Activated CD8-positive, alpha-beta memory T cell treated with anti-CD3 and anti-CD28 coated beads, Interleukin-2, amount 50 U/mL, for 4 hours (primary cell): ENCODE measurements at places on chromosomes 7 and 10.

- peak; percentile 43 for DNase-seq
These were observed 118.7 kb downstream of the RALA start for GRCh38 chr7:39741942-39742623.

GRCh38 chr10:128859738-128860386 lies 607.2 kb upstream of the MGMT start:
- DNase-seq: no peak

- DNase-seq: no peak
These were observed 112.3 kb downstream of the HGF start for GRCh38 chr7:81657551-81657950.

DNA sequence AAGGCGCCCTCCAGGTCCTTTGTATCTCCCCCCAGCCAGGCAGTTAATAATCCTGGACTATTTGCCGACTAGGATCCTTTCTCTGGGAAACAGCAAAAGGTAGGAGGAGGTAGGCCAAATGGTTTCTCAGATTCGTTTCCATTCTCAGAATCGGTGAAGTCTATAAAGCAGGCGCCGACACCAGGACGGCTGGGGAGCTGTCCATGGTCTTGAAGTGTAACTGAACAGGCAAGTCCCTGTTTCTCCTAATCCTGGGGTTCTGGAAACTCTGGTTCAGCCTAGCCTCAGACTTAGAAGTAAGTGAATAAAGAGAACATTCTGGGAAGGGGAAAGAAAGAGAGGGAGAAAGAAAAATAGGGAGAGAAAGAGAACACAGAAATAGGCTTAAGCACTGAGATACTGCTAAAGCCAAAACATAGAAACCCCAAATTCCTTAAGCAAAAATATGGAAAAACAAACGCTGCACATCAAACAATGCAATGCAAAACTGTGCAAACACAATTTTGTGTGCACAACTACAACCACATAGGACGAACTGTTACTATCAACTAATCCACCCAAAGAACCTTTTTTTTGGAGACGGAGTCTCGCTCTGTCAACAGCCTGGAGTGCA lies 11.1 kb upstream of the INA start:
- DNase-seq: no peak

DNA sequence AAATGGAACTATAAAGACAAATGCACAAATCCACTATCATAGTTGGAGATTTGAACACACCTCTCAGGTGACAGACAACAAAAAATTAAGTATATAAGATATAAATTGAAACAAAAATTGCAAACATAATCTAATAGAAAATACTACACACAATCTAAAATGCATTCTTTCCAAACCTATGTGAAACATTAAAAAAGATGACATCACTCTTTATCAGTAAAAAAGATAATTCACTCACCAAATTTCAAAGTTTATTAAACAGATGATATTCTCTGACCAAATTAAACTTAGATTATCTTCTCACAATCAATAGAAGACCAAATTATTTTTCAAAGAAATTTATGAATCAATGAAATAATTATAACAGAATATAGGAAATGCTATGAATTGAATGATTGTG lies 4.0 kb downstream of the ZWINT start:
- DNase-seq: no peak

GRCh38 chr10:37390926-37391325 lies 265.5 kb downstream of the ANKRD30A start:
- no peak for DNase-seq

- DNase-seq: no peak
These were observed 45.2 kb upstream of the BPGM start for GRCh38 chr7:134601459-134601858.

- DNase-seq: no peak
These were observed 404.7 kb upstream of the PODXL start for GRCh38 chr7:131961054-131961680.

- DNase-seq: no peak
These were observed 64.6 kb upstream of the ELN start for GRCh38 chr7:73963252-73963822.

- no peak for DNase-seq
These were observed 178.3 kb downstream of the DYNC1I1 start for GRCh38 chr7:95950698-95951097.

DNA sequence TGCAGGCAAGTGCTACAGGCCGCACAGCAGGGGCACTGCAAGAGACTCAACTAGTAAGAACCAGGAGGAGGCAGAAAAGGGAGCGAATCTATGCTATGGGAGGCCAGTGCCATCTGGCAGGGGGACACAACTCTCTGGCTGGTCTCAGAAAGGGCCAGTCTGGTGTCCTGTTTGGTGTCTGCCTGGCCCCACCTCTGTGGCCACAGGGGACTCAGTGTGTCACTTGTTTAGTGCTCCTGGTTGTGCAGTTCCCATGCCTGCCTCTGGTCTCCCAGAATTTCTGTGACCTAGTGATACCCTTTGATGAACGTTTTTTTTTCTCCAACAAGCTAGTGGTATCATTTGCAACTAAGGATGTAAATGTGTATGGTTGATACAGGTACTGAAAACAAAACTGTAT lies 59.2 kb upstream of the JCAD start:
- DNase-seq: no peak

DNA sequence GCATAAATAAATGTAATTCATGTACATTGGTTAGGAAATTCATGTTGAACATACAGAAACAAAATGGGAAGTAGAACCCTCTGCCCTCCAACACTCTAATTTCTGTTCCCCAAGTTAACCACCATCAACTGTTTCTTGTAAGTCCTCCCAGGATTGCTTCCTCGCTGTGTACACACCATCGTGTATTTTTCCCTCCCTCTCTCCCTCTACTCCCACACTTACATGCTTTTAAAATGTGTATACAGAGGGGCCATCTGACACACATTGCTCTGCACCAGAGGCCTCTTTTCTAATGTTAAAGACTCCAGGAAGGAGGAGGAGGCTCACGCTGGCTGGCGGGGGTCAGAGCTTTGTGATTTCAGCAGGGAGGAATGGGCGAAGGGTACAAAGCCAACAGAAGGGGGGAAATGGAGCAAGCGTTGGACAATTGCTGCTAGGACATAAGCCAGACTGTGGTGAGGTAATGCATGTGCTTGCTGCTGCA lies 1.9 kb upstream of the EPHA1 start:
- DNase-seq: no peak

DNA sequence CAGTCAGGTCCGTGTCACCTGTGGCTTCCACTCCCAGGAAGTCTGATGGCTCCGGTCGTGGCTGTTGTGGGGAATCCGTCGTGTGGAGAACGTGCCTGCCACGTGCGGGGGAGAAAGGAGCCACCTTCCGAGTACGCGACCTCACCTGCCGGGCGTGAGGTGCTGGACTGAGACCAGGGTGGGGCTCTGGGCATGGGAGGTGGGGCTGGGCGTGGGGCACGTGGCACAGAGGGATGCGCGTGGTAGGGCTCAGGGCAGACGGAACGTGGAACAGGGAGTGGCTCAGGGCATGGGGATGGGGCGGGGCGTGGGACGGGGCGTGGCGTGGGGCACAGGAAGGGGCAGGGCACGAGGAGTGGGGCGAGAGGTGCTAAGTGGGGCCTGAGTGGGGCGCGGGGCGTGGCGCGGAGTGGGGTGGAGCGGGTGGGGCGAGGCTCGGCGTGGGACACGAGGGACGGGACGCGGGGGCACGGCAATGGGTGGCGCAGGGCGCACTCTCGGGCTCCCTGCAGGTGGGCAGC lies 64.8 kb downstream of the C10orf143 start:
- DNase-seq: no peak
